ENCODE measurements at places on chromosomes 6 and 20.

DNA sequence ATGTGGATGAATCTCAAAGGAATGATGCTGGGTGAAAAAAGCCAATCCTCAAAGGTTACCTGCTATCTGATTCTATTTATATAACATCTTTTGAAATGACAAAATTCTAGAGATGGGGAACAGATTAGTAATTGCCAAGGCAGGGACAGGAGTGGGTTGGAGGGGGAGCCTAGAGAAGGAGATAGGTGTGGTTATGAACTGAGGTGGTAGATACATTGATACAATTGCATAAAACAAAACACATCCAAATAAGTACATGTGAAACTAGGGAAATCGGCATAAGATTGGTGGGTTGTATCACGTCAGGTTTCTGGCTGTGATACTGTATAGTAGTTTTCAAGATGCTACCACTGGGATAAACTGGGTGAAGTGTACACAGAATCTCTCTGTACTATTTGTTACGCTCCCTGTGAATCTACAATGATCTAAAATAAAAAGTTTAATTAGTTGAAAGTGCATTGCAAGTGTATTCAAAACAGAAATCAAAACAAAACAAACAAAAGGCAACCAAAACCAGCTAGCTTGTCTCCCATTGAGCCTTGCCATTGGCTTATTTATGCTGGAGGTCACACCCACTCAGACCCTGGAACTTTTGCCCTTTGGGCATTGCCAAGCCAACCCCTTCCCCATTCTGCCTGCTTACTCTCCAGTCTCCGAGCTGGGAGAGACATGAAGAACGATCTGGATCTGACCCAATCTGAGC, 27.8 kb downstream of the PPP1R16B start:
- no peak for DNase-seq

DNA sequence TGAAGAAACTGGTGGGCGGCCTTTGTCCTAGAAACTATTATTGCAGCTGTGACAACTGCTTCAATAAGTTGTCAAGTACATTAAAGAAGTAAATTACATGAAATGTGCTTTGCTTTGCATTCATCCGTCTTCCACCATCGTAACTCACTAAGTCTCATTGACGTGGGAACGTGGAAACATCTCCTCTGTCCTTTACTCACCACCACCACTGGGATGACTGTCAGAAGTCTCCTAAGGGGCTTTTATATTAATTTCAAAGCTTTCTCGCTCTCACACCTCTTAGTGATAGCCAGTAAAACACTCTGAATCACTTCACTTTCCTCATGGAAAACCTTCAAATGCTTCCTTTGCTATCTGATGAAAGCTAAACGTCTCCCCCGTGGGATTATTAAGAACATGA, 111.9 kb upstream of the SLC2A12 start:
- DNase-seq = no peak

- DNase-seq = no peak
Measured at GRCh38 chr6:107636486-107636885, 146.6 kb downstream of the SOBP start.

DNA sequence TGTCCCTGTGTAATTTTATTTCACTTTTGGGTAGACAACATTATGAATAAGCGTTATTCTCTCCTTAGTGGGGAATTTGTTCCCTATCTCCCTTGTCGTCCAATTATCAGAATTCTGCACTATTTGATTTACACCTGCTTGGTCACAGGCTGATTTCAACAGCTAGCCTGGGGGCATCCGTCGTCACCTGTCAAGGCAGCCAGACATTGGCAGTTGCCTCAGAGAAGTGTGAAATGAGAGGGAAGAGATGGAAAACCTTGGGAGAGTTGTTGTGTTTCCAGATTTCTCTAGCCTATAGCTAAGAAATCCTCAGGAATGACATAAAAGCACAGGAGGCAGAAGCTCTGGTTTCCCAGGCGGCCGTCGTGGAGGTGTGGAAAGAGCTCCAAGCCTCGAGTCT, 891 bp upstream of the GHRH start:
- no peak for DNase-seq

- no peak for DNase-seq
Measured at GRCh38 chr6:126529637-126530362, 189.9 kb downstream of the CENPW start.

- no peak for DNase-seq
Measured at GRCh38 chr20:40966103-40966502, 62.5 kb upstream of the TOP1 start.

DNA sequence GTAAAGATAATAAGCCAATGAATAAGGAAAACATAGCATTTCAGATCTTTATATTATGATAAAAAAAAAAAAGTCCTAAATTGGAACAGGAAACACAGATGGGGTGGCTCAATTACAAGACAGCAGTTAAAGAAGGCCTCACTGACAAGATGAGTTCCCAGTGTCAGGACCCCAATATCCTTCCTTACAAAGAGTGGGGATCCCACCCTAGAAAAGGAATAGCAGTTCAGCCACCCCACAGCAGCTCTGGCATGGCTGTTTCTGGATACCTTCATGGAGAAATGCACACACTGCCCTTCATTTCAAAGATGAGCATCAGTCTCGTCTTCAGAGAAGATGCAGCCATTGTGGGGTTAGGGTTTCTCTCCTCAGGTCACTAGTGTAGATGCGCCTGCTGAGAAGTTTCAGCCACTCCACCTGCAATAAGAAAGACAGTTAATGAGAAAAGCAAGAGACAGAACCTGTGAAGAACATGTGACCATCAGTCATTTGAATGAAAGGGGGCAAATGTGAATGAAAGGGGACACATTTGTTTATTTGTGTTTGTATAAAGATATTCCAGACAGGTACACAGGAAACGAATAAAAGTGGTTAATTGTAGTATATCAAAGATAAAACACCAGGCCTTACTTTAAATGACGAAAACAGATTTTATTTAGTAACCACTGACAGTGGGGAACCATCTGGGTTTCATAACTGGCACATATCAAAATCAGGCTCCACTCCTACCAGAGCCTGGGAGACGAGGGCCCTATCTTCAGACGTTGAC, 121.3 kb upstream of the PRSS16 start:
- DNase-seq = no peak

DNA sequence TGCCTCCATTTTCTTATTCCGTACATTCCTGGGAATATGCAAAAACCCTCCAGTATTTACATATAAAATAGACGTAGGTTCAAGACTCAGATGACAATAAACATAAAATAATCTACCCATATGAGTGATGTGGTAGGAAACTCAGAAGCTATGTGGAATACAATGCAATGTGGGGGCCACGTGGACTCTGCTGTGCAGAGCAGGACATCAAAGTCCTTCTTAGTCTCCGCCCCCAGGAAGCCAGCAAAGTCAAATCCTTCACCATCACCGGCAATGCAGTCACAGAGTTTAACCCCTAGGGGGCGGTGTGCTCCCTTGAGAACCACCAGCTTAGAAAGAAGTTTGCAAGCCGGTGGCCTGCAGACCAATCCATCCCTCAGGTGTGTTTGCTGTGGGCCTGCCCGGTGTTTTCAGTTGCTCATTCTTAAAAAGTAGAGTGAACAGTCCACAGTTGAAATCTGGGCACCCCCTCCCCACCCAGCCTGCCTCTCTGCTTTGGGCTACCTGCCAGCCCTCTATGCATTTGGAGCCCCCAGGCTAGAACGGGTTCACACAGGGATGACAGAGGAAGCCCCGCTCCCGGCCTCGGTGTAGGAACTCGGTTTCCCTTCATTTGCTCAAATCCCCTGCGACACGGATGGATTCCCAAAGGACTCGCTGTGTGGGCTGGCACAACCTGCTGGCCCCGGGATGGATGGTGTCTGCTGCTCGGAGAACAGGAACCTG, 59.9 kb downstream of the SULF2 start:
- peak; percentile 31 for DNase-seq

GRCh38 chr20:44587035-44587980, 4.9 kb downstream of the PKIG start:
- no peak for DNase-seq

GRCh38 chr6:16058929-16059345, 69.9 kb upstream of the MYLIP start:
- DNase-seq = no peak

DNA sequence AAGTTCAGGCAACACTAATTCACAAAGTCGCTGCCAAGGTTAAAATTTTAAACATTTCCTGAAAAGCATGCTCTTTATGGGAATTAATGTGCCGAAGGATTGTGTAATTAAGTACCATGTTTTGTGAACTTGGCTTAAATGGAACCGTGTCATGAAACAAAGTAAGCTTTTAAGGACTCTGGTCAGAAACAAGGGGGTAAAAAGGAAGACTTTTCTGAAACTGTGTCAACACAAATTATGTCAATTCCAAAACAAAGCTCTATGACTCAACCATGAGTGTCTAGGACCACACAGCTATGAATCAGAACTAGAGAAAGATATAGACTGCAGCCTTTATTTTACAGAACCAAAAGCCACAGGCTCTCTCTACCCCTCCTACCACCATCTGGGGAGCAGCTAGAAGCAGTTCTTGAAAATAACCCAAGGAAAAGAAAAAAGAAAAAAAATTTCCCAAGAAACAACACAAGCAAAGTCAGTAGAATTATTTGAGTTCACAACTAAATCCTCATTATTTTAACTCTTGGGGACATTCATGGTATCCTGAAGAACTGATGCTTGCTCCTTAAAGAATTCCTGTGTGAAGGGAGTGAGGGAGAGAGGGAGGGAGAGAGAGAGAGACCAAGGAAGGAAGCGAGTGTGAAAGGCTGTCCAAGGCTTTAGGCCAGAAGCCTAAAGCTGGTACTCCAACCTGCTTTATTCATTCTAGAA, 81.9 kb downstream of the ZMYND8 start:
- DNase-seq = peak; percentile 66

- no peak for DNase-seq
Measured at GRCh38 chr6:155909710-155910109, 454.1 kb upstream of the NOX3 start.

- no peak for DNase-seq
Measured at GRCh38 chr20:64103871-64104666, 3.3 kb downstream of the NPBWR2 start.

DNA sequence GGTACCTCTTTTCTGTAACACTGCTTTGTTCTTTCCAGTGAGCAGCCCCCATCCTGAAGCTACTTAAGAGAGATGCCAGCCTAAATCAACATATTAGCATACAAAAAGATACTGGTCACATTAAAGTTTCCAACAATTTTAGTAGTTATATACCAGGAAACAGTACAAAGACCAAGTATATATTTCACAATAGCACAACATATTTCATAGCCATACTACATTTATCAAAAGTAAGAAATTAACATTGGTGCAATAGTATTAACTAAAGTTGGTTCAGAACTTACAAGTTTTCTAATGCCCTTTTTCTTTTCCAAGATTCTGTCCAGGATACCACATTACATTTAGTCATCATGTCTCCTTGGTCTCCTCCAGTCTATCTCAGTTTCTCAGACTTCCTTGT, 641.0 kb upstream of the GJE1 start:
- no peak for DNase-seq

DNA sequence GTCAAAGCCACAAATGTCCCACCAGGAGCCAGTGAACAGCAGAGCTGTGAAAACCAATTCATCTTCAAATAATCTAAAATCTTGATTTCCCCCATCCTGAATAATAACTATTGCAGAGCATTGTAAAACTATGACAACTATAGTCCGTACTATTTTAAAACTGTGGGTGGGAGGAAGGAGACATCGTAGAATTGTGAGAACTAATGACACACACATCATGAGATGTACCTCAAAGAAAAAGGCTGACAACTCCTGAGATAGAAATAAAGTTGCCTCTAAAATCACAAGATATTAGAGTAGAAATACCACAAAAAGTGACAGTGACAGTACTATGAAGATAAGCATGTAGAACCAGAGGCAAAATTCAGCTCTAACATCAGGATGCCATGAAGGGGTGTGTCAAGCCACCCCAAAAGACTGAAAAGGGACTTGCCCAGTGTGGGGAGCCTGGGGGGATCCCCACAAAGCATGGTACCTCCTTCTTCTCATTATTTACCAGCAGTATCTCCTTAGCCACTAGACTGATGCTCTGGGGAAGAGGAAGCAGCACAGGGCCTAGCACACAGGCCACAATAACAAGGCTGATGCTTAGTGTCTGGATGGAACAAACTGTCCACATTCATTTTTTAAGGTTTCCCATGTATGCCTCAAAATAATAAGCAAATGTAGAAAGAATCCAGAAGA, 13.4 kb downstream of the NAPB start:
- no peak for DNase-seq

- DNase-seq = no peak
Measured at GRCh38 chr20:21395666-21396598, 1.4 kb downstream of the NKX2-4 start.

DNA sequence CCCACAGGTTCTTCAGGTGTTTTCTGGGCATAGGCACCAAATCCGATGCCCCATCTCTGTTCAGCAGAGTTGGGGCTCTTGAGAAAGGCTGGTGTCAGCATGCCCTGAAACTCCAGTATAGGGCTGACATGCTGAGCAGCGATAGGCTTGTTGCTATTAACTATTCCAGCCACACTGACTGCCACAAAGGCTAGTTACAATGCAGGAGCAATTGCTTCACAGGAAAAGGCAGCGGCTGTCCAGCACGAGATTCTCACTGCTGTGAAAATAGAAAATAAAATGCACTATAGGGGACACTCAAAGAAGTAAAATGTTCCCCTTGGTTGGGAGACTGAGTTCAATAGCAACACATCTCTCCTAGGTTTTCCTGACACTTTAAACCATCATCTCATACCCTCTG, 112.4 kb downstream of the BFSP1 start:
- DNase-seq = no peak

DNA sequence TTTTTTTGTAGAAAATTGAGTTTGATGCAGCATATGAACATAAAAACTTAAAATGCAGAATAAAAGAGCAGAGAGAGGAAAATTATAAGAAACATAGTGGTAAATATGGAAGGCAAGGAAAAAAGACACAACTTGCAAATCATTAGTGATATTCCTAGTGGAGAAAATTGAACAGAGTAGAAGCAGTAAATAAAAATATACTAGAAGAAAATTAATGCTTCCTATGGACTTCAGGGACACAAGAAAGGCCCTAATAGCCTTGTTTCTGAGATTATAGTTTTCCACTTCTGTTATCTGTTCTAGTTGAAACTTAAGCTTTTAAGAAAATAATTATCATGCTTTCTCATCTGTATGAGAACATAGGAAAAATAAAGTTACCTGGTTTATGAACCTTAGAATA, 25.6 kb upstream of the ADIG start:
- DNase-seq = no peak

DNA sequence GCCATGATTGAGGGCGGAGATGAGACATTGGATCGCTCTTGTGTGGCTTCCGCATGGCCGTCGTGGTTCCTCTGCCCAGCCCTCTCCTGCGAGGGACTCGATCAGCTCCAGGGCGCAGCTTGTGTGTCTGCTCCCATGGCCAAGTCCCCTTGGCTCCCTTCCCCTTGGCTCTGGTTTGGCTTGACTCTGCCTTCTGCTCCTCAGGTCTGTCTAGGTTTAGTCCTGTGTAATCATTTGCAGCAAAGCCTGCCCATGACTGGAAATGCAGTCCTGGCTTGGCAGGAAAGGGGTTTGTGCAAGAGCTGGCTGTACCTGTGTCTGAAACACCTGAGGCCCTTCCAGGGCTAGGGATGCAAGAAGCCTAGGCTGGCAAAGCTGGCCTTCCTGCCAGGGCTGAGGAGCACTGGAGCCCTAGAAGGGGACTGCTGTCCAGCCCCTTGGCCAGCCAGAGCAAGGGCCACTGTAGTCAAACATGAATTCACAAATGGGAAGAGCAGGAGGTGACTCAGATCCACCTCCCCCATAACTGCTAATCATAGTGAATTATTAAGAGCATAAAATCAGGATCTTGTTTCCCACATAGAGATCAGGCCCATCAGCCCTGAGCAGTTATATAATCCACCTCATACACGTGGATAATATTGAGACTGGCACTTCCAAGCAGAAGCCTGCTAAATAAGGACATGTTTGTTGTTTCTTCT, 196.8 kb downstream of the FARS2 start:
- DNase-seq = no peak
